ENCODE measurements at places on chromosomes 16 and 17.

DNA sequence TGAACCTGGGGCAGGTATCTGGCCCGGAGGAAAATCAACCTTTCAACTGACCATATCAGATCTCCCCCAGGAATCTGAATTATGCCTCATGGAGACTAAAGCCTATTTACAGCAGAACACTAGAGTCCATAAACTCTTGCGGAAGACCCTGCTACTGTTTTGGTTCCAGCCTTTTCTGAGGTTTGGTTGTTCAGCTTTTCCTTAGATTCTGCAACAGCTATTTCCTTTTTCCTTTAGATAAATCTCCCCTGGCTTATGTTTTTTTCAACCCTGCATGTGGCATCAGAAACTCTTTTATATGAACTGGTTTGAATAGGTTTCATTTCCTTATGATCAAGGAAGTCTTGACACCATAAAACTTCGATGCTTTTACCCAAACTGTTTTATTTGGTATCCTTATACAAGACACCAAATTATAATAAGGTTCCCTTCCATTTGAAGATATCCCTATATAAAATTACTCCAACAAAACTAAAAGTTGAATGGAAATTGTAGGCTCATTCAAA, 13.1 kb downstream of the SPOP start:
- DNase-seq: no peak

DNA sequence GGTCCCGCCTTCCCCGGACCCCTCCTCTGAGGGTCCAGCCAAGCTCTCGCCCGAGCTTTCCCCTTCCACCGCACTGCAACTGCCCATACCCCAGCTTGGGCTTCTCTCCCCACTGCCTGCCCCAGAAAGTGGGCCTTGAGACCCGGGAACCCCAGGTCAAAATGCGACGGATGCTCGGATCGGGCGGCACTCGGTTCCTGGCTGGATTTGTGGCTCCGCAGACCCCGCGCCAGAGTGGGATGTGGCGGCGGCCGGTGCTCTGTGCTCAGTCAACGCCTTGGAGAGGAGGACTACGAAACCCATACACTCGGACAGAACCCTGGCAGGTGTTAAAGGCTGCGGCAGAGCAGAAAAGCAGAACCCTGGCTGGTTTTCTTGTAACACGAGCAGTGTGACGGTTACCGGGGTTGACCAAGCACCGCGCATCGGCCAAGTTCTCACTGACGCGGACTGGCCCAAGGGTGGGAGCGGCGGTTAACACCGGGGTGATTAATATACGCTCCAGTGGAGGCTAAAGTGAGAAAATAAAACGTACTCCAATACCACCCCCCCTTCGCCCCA, 885 bp upstream of the SLFN13 start:
- no peak for DNase-seq

DNA sequence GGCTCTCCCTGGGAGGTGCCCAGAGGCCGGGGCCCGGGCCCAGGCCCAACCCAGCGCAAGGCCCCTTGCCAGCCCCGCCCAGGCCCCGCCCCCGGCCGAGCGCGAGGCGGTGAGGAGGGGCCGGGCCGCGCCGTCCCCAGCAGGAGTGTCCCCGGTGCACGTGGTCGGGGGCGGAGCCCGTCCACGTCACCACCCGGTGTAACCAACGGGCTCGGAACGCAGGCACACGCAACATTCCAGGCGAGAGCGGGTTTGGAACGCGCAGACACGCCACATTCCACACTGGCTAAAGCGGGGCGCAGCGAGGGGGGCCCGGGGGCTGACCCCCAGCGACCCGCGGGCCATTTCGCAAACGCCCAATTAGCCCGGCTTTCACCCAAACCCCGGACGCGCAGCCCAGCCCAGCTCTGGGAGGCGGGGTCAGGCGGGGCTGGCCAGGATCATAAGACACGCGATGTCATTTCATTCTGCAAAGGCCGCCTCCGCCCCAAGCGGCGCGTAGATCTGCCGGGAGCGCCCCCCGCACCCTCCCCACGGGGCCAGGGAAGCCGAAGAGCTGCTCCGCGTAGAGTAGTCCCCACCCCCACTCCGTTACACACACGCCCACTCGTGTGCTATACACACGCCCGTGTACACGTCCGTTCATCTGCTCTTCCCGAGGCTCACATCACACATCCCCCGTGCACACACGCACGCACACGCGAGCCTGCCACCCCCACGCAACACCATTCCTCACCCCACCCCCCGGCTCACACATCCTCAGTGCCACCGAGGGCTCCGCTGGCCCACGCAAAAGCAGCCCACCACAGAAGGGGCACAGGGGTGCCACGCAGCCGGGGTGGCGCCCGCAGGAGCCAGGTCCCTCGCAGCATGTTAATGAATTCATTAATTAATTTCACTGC, 1.0 kb downstream of the MNT start:
- DNase-seq: peak; percentile 81

DNA sequence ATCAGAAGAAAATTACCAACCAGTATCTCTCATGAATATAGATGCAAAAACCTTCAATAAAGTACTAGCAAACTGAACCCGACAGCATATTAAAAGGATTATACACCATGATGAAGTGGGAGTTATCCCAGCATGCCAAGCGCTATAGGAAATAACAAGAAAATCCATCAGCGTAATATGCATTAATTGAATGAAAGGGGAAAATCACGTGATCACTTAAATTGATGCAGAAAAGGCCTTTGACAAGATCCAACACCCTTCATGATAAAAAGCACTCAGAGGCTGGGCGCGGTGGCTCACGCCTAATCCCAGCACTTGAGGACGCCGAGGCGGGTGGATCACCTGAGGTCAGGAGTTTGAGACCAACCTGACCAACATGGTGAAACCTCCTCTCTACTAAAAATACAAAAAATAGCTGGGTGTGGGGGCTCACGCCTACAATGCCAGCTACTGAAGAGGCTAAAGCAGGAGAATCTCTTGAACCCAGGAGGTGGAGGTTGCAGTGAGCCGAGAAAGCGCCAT, 4.8 kb downstream of the CTRB2 start:
- no peak for DNase-seq

DNA sequence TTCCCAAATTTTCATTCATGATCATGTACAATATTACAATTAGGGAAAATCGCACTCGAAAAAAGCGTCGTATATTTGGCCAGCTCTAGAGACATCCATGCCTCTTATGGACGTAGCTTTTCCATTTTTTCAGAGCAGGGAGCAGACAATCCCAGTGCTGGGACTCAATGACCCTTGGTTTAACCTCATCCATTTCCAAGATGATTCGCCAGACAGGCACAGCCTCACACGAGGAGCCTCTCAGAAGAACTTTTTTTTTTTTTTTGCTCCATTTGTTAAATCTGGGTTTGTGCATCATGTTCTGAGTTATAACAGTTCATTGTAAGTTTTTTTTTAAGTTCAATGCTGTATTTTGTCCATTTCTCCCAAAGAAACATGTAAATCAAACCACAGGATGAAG, 92.1 kb downstream of the ZDHHC7 start:
- DNase-seq: no peak

DNA sequence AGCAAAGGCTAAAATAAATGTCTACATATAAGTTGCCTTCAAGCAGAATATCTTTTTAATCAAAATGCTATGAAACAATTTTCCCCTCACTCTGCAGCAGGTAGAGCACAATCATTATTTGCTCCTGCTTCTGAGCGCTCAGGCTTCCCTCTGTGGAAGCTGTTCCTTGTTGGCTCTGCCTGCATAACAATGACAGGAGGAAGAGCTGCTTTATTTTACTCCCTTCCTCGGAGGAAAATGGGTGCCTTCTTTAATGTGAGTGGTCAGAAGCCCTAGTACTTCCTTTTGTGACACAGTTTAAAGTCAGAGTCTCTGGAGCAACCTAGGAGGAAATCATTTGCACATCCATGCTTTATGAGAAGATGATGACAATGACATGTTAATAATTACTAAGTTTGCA, 492.1 kb downstream of the CDH8 start:
- DNase-seq: no peak

GRCh38 chr17:38560503-38561318, 45.0 kb downstream of the SRCIN1 start:
- no peak for DNase-seq

DNA sequence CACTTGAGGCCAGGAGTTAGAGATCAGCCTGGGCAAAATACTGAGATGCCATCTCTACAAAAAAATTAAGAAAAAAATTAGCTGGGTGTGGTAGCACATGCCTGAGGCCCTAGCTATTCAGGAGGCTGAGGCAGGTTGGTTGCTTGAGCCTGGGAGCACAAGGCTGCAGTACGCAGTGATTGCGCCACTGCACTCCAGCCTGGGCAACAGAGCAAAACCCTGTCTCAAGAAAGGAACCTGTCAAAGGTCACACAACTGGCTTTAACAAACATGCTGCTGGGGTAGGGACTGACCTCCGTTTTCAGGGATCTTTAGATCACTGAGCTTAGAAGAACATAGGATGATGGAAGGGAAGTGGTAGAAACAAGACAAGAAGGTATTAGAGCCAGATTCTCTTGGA, 95.0 kb downstream of the IRX3 start:
- DNase-seq: no peak

DNA sequence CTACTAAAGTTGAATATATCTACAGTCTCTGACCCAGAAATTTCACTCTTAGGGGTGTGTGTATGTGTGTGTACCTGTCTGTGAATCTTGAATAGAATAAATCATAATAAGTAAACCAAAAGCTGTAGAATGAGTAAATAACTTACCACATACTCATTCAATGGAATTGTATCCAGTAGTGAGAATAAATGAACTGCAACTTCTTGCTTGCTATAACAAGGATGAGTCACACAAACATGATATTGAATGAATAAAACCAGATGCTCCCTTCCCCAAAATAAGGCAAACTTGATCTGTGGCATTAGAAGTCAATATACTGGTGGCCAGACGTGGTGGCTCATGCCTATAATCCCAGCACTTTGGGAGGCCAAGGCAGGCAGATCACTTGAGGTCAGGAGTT, 259.8 kb upstream of the MON1B start:
- DNase-seq: no peak

DNA sequence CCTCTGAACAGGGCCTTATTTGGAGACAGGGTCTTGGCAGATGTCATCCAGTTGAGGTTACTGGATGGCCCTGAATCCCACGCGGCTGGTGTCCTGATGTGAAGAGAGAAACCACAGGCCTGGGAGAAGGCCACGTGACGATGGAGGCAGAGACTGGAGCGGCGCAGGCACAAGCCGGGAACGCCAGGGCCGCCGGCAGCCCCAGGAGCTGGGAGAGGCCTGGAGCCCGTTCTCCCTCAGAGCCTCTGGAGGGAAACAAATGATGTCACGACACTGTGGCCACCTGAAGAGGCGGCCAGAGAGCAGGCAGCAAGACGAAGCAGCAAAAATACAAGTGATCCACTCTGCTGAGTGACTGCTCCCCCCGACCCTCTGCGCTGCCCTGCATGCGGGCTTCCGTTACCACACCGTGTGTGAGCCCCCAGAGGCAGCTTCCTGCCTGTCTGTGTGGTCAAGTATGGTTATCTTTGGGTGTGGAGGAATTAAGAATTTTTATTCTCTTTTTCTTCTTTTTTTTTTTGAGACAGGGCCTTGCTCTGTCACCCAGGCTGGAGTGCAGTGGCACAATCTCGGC, 11.6 kb downstream of the CD7 start:
- no peak for DNase-seq

- no peak for DNase-seq
Observed at GRCh38 chr16:67443265-67443664, 12.3 kb downstream of the HSD11B2 start.

DNA sequence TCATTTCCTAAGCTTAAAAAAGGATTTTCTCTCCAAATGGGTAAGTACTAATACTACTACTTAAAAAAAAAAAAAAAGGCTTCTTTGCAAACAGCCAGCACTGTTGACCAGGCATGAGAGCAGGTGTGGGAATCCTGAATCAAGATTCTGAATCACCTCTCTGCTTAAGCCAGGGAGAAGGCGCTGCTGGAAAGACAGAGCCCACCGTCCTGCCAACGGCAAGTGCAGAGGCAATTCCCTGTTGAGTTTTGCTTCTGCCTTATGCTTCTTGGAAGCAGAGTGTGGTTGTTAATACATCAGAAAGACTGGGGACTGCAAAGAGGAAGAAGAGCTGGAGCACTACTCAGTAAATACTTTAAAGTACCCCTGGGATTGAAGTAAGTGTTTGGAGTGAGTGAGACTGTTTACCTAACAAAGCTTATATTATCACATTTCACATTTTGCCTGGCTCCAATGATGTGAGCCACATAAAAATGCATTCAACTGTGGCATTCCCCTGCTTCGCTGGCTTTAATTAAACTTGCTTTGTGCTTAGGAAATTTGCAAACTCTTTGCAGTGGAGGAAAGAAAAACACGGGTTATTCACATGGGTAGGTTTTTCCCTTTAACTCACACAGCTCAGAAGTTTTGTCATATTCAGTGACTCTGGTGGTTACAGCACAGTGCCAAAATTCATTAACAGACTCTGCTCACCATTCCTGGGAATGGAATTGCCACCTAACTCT, 86.0 kb upstream of the KIF2B start:
- DNase-seq: no peak

- no peak for DNase-seq
Observed at GRCh38 chr16:86533767-86534351, 21.2 kb downstream of the MTHFSD start.

DNA sequence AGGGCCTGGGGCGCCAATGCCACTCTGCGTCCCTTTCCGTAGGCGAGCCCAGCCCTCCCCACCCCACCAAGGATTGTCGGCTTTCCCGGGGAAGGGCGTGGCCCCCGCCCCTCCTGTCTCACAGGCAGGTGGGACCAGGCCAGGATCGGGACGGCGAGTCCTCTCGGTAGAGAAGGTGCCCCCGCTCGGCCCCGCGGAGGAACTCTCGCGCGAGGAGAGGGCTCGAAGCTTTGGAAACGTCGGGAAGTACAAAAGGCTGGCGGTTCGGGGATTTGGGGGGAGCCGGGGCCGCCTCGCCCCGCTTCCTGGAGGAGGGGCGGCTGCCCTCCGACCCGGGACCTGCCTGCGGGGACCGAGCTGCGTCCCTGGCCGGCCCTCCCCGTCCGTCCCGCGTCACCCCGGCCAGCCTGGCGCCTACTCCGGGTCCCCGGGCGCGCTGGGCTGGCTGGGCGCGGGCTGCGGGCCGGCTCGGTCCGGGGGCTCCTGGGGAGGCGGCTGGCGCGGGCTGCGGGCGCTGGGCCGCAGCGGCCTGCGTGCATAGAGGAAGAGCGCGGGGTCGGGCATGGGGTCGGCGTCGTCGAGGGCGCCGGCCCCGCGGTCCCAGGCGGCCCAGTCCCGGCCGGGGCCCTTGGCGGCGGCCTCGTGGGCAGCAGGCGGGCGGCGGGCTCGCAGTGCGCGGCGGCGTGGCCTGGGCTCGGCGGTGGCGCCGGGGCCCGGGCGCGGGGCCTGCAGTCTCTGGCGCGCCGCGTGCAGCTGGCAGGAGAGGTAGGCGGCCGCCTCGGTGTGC, 12.6 kb upstream of the CLUH start:
- DNase-seq: no peak

DNA sequence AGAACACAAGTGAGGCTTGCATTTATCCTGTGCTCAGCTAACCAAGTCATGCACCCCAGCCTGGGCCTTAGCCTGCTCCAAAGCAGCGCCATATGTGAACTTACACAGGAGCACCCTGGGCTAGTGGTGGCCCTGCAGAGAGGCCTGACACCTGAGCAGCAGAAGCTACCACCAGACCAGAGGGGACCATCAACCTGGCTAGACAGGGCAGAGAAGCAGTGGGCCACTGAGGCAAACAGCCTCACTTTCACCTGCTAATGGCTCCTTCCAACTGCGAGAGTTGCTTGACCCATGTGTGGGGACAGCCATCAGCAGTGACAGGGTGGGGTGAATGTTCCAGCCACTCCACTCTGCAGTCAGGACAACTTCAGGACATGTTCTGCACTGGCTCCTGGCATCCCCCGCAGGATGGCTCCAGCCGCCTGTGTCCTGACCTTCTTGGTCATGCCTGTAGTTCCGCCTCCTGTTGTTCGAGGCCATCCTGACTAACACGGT, 2.9 kb upstream of the C16orf95 start:
- no peak for DNase-seq

- DNase-seq: no peak
Observed at GRCh38 chr17:16917671-16918394, 54.1 kb downstream of the TNFRSF13B start.

- no peak for DNase-seq
Observed at GRCh38 chr17:81553616-81554181, 1.5 kb upstream of the FAAP100 start.
